ENCODE measurements at places on chromosomes 13 and 19.

- DNase-seq = no peak
Observed at GRCh38 chr13:111292710-111293485, 27.5 kb upstream of the TEX29 start.

GRCh38 chr13:94716016-94716415 is 3.7 kb upstream of the SOX21 start:
- DNase-seq = no peak

- DNase-seq = no peak
Observed at GRCh38 chr13:101773062-101773461, 320.6 kb downstream of the ITGBL1 start.

DNA sequence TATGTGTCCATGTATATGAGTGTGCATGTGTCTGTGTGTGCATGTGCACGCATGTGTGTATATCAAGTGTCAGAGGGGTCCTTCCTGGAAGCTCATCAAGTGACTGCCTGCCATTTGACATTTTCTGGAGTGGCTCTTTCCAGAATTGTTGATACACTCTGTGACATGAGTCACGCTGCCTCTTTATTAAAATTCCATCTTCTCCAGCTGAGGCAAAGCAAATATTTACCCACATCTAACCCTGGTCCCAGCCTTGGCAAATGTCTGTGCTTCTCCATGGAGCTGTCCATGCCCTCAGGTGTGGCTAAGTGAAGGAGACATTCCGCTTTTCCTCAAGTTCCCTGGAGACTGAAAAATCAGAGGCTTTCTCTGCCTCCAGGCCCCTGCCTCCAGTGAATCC is 88.2 kb upstream of the MBNL2 start:
- DNase-seq = no peak

DNA sequence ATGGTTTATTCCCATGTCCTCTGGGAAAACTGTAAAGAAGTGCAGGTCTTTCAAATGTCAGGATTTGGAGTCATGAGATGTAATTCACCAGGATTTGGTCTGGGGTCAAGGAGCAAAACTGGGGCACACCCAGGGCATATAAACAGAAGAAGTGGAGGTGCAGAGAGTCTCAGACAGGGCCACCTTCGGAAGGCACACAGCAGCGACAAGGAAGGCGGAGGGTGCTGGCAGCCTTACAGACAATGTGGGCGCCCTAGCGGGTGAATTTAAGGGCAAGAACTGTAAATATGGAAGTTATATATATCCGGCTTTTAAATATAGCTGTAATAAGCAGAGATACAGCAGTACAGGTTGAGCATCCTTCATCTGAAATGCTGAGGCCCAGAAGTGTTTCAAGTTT is 31.2 kb downstream of the DHRS12 start:
- DNase-seq = no peak

DNA sequence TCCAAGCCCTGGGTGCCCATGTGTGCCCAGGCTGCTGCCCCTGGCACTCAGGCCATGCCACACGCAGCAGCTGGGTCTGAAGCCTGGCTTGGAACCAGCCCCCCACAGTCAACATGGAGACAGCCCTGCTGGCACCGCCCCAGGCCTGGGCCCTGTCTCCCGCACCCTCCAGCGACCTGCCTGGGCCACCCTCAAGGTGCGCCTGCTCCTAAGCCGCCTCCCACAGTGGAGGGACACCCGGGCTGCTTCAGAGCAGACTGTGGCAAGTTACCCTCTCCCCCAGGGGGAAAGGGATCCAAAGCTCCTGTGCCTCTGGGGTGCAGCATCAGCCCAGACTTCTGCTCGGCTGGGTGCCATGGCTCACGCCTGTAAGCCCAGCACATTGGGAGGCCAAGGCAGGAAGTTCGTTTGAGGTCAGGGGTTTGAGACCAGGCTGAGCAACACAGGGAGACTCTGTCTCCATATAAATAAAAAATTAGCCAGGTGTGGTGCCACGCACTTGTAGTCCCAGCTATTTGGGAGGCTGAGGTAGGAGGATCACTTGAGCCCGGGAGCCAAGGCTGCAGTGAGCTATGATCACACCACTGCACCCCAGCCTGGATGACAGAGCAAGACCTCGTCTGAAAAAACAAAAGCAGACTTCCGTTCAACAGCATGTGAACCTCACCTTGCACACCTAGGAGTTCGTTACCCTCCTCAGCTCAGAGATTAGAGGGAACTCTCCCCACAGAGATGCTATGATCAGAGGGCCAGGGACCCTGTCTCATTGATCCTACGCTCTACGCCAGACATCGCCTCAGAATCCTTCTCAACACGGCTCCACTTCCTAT is 15.6 kb downstream of the ELL start:
- DNase-seq = no peak

- no peak for DNase-seq
Observed at GRCh38 chr13:42592915-42593900, 19.3 kb downstream of the TNFSF11 start.

DNA sequence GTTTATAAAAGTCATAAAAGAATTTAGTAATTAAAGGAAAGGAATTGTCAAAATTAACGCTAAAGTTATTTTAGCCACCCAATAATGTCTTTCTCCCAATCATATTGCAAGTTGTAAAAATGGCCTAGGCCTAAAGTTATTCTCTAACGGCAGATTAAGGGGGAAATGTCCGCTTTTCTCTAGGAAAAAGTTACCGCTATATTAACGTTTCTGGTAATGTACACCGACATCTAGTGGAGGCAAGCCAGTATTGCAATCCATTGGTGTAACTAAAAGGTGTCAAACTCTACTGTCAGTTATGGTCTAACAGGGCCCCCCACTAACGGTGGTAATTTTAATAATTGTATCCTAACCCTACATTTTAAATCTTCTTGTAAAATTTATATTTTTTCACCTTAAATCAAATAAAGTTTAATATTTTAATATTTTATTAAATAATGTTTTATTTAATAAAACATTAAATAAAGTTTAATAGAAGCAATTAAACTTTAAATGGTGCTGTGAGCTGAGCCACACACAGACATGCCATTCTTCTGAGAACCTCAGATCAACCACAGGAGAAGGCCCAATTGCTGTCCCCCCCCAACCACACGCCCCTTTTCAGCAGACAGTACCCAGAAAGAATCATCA is 35.9 kb upstream of the ZSCAN5A start:
- peak; percentile 36 for DNase-seq

- DNase-seq = no peak
Observed at GRCh38 chr13:39956036-39956435, 300.6 kb downstream of the COG6 start.

- no peak for DNase-seq
Observed at GRCh38 chr13:106453101-106453500, 82.4 kb downstream of the EFNB2 start.

GRCh38 chr19:44587963-44588770 is 25.2 kb upstream of the IGSF23 start:
- DNase-seq = no peak

DNA sequence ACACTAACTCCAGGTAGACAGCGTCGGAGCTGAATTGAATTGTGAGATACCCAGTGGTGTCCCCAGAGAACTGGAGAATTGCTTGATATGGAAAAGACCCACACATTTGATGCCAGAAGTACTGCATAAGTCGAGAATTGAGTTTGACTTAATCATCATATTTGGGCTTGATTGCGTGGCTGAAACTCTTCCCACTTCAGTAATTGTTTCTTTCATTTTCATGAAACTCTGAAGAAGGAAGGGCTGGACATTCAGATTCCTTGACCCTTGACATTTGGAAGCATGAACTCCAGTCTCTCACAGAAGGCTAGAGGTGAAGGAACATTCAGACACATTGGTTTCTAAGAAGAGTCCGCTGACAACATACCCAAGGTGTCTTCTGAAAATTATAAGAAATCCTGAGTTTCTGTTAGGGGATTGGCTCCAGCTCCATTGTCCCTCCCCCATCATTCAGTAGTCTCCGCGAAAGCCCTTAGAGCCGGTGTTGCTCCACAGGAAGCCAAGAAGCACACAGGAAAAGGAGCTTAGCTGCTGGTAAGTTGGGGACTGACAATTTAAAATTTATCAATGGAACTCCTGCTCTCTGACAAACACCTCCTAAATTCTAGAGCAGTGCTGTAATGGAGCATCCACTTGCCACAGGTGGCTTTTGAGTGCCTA is at the start of gene FPR2:
Gene FPR2 (plus strand): TSS at position 484 of the 660 bp plus-strand sequence. CDS start 7,479 bp downstream, outside the sequence.
- no peak for DNase-seq

DNA sequence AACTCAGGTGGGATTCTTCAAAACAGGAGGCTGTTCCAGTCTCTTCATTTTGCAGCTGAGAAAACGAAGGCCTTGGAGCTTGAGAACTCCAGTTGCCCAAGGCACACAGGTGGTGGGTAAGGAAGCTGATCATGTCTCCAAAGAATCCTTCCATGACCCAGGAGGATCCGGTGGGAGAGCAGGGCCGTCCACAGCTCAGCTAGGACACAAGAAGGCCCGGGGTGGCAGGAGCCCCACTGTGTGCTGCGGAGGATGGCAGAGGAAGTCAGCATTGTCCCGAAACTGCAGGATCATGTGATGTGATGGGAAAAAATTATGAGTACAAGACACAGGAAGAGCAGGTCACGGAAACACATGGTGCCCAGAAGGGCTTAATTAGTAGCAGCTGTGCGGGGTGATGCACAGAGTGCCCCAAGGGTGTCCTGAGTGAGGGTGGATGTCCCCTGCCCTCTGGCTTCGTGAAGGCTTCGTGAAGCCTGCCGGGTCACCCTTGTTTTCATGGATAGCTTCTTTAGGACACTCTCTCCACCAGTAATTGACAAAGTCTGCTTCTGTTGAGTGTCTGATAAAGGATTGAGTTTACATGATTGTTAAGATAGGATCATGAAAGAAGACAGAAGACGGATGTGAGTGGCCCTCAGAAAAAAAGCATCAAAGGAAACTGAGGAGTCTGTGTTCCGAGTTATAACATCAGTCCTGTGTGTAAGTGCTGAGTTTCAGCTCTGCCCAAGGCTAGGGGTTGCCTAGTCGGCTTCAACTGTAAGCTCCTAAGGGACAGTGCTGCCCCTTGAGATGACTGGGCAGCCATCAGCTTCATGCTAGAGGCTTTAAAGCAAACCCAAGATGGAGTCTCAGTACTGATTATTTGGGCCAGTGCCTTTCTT is 33.8 kb upstream of the SACS start:
- DNase-seq = no peak

GRCh38 chr13:46295491-46296114 is 83.9 kb downstream of the LRRC63 start:
- no peak for DNase-seq

DNA sequence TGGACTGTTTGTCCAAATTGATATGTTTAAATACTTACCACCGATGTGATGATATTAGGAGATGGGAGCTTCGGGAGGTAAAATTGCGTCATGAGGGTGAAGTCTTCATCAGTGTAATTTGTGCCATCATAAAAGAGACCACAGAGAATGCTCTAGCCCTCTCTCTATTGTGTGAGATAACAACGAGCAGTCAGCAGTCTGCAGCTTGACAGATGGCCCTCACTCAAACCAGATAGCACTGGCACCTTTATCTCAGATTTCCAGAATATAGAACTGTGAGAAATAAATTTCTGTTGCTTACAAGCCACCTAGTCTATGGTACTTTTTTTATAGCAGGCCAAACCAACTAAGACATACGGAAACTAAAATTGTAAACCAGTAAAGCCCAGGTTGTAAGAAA is 1718.9 kb upstream of the MIR17HG start:
- DNase-seq = no peak

GRCh38 chr13:41060082-41060723 is 1.1 kb upstream of the WBP4 start:
- peak; percentile 68 for DNase-seq

GRCh38 chr13:25187596-25187995 is 15.5 kb upstream of the AMER2 start:
- DNase-seq = no peak

DNA sequence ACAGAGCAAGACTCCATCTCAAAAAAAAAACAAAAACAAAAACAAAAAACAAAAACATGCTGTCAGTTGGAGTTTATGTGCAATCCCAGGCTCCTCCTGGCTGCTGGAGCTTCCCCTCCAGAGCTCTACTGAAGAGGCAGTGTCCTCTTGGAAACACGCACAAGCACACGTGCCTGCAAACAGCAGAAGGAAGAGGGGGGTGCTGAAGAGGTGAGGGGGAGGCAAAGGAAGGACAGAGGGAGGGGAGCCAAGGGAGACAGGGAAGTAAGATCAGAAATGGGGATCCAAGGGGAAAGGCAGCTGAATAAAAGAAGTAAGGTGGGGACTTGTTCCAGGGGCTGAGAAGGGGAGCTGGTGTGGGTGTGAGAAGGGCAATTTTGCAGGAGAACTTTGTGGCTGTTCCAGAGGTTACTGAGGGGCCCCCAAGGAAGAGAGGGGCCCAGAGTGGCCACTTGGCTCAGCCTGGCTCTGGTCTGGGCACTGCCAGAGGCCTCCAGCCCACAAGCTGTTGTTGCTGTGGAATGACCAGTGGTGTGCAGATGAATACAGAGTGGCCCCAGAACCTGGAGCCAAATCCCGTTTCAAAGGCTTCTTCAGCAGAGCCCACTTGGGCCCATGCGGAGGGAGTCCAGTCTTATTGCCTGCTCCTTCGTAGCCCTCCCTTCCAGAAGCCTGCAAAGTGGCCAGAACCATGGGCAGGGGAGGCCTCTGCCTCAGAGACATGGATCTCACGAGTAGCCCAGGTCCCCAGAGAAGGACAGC is 34.4 kb downstream of the LYL1 start:
- DNase-seq = no peak

DNA sequence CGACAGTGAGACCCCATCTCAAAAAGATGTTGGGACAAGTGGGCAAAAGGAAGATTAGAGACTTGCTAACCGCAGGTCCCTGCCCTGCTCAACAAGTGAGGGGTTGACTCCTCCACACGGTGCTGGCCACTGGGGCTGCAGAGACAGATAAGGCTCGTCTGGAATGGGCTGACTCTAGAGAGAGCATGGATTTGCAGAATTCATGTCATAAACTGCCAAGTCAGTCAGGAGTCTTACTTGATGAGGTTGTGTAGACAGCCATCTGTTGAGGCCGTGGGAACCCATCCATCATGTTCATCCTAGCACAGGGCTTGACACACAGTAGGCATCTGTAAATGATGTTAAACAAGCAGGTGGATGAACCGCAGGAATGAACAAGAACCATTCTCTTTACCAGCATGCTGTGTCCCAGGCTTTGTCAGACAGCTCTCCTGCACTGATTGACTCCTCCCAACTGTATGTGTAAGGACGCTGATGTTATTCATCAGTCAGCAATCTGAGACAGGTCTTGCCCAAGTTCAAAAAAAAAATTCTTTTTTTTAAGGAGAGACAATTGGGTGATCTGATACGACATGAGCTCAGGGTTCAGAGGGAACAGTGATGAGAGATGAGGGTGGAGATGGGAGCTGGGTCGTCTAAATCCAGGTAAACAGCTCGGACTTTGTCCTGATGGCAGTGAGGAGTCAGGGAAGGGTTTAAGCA is 8.8 kb downstream of the PAF1 start:
- no peak for DNase-seq

GRCh38 chr19:3537438-3538240 is 1.3 kb upstream of the TEKTIP1 start:
- no peak for DNase-seq

GRCh38 chr13:109645831-109646230 is 140.6 kb downstream of the IRS2 start:
- no peak for DNase-seq

DNA sequence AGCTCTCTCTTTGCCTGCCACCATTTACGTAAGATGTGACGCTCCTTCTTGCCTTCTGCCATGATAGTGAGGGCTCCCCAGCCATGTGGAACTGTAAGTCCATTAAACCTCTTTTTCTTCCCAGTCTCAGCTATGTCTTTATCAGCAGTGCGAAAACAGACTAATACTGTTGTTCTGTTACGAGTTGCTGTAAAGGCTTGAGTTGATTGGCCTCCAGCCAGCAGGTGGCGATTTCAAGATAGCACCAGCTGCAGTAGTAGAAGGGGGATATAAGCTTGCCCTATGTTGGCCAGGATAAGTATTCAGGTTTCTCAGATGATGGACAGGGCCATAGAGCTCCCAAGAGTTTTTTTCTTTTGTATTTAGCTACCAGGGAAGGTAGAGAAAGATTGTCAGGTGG is 385.5 kb downstream of the MZT1 start:
- DNase-seq = no peak

Measured in activated CD4-positive, alpha-beta T cell treated with anti-CD3 and anti-CD28 coated beads for 24 hours (primary cell).